ENCODE measurements at places on chromosomes 16 and 17.

- DNase-seq, result no peak
Observed at GRCh38 chr17:82605939-82606600, 42.2 kb downstream of the WDR45B start.

DNA sequence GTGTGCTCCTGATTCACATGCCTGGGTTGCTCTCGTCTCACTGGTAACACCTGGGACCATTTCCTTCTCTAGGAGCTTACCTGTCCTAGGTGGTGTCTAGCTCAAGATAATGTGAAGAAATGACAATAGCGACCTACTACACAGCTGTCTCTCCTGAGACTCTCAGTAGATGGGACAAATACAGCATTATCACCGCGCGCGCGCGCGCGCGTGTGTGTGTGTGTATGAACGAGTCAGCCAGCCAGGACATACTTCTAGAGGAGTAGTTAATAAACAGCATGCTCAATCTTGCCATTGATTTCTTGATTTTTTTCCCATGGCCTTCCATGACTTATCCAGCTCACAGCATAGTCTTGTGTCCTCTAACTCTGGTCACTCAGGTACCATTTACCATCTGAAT is 268.6 kb downstream of the PHKB start:
- DNase-seq, result no peak

GRCh38 chr17:15453246-15453645 is 14.2 kb downstream of the CDRT4 start:
- DNase-seq, result no peak

DNA sequence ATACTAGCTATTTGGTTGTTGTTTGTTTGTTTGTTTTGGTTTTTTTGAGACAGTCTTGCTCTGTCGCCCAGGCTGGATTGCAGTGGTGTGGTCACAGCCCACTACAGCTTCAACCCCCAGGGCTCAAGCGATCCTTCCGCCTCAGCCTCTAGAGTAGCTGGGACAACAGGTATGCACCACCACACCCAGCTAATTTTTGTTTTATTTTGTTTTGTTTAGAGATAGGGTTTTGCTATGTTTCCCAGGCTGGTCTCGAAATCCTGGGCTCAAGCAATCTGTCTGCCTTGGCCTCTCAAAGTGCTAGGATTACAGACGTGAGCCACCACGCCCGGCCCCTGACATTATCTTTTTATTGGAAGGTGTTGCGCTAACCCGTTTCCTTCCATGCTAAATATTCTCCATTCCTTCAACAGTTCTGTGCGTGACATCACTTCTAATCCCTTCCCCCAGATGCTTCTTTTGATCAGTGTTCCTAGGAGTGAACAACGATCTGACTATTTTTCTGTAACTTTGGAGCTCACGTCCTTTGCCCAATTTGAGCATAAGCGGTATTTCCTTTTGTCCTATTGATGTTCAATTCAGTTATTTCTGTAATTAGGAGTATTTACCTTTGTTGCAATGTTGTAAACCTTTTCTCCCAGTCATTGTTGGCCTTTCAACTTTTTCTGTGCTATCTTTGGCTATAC is 30.2 kb upstream of the EMP2 start:
- no peak for DNase-seq

GRCh38 chr17:50354776-50355175 is 8.8 kb downstream of the XYLT2 start:
- DNase-seq, result no peak

DNA sequence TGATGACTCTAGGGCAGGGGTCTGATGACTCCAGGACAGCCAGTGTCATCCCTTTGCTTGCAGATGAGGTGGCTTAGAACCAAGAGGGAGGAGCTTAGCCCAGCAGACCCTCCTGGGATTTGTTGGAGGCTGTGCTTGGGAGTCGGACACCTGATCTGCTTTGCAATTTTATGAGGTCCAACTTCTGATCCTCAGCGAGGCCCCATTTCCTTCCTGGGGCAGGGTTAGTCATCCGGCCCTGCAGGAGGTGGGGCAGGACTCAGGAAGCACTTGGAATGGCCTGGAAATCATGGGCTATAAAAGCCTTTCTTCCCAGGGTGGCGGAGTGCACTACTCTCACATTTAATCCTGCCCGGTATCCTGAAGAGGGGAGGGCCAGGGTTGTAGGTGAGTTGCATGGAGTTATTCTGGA is 168.5 kb downstream of the MSI2 start:
- DNase-seq, result no peak

DNA sequence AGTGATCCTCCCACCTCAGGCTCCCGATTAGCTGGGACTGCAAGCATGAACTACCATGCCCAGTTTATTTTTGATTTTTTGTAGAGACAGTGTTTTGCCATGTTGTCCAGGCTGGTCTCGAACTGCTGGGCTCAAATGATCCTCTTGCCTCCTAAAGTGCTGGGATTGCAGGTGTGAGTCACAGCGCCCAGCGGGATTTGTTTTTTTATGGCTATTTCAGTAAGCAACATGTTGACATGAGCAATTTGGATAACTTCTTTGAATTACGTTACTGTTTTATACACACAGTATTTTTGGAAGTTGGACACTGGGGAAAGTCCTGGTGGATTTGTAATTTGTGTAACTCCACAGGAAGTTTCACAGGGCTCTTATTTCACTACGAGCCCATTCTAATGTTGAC is 18.5 kb upstream of the RHOT1 start:
- no peak for DNase-seq

DNA sequence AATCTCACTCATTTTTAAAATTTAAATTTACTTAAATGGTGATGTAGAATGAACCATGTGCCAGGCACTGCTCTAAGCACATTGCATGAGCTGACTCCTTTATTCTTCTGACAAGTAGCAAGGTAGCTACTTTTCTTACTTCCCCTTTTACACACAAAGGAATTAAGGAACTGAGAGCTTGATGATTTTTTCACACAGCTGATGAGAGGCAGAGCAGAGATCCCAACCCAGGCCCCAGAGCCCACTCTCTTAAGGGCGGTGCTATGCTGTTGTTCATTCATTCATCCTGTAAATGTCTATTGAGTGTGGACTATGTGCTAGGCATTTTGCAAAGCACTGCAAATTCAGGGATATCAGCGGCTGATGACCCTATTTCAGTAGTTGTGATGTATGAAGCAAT is 17.9 kb downstream of the SEC14L5 start:
- DNase-seq, result no peak
